T-helper 17 cell (primary cell): ENCODE measurements at places on chromosomes 5 and 9.

GRCh38 chr5:148790545-148791333, 35.7 kb upstream of the ADRB2 start:
- no peak overlapping the region for H3K27ac ChIP-seq
- peaks cover 8% of the 10 kb centered on the region for H3K4me1 ChIP-seq
- H3K4me3 ChIP-seq: no peak overlapping the region
- no peak for DNase-seq

- H3K27ac ChIP-seq: no peak overlapping the region
- no peak overlapping the region for H3K4me3 ChIP-seq
- no peaks in the 10 kb centered on the region for H3K4me1 ChIP-seq
- H3K27me3 ChIP-seq: no peaks in the 10 kb centered on the region
- H3K36me3 ChIP-seq: no peaks in the 10 kb centered on the region
These were observed 1907.6 kb upstream of the ACO1 start for GRCh38 chr9:30476826-30477225.

GRCh38 chr9:123645762-123646161, 284.2 kb downstream of the DENND1A start:
- peaks cover 2% of the 10 kb centered on the region for H3K4me1 ChIP-seq
- H3K27ac ChIP-seq: no peak overlapping the region
- H3K27me3 ChIP-seq: no peaks in the 10 kb centered on the region
- no peak for DNase-seq

DNA sequence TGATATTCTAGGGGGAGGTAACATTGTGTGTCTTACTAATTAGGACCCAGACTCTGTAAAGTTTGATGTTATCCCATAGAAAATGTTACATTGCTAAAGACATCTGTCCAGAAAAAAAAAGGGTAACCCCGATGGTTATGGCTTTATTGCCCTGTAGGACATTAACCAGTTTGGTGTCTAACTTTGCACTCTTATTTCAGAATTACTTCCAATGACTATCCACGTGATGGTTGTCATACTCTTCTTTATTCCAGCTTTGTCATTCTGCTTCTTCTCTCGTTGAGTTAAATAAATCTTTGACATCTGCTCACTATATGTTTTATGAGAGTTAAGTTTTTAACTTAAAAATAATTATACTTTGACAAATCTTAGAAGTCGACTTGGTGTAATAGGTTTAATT, 180.4 kb upstream of the ANKRD55 start:
- H3K4me1 ChIP-seq: peaks cover 24% of the 10 kb centered on the region
- no peak overlapping the region for H3K4me3 ChIP-seq
- peak overlapping the region; percentile 8 for H3K27ac ChIP-seq
- peaks cover 2% of the 10 kb centered on the region for H3K36me3 ChIP-seq
- DNase-seq: no peak

DNA sequence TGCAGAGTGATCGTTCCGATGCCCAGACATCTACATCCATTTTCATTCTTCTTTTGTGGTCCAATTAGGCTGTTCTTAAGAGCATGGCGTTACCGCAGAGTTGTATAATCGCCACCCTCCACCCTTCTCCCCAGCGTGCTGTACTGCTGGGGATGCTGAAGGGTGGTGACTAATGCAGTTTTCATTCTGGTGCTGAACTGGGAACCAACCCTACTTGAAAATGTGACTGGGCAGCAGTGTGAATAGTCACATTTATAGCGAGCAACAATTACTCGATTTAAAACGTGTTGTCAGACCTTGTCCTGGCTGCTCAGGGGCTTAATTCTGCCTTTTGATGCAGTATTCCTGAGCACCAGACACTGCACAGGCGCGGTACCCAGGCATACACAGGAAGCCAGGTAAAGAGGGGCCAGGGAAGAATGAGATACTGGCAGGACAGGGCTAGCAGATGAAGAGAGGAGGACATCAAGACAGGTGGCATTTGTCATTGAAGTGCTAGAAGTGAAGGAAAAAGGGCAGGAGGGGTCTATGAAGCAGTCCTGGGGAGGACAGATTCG, 719 bp upstream of the ISCA1 start:
- peak overlapping the region; percentile 95 for H3K4me3 ChIP-seq
- H3K4me1 ChIP-seq: peaks cover 36% of the 10 kb centered on the region
- no peaks in the 10 kb centered on the region for H3K27me3 ChIP-seq
- H3K36me3 ChIP-seq: peaks cover 2% of the 10 kb centered on the region
